ENCODE measurements at places on chromosomes 13 and 19.

- no peak for DNase-seq
These were observed 16.1 kb upstream of the DHRS12 start for GRCh38 chr13:51820016-51820597.

GRCh38 chr13:113791761-113792160 is 32.7 kb downstream of the TMEM255B start:
- no peak for DNase-seq

DNA sequence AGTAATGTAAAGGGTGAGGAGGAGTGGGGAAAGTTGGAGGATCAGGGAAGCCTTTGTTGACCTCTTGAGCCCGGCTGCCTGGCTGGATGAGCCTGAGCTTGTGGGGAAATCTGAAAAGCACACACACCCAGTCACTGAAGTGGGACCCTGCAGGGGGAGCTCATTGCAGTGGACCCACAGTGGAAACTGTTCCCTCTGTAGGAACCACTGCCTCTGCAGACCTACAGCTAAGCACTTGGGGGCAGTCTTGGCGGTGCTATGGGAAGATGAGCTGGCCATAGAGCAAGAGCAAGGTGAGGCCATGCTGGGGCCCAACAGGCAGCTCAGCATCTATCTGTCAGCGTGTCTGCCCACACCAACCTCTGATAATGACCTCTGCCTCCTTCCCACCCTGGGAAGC is 294.8 kb downstream of the TSHZ3 start:
- peak; percentile 6 for DNase-seq

DNA sequence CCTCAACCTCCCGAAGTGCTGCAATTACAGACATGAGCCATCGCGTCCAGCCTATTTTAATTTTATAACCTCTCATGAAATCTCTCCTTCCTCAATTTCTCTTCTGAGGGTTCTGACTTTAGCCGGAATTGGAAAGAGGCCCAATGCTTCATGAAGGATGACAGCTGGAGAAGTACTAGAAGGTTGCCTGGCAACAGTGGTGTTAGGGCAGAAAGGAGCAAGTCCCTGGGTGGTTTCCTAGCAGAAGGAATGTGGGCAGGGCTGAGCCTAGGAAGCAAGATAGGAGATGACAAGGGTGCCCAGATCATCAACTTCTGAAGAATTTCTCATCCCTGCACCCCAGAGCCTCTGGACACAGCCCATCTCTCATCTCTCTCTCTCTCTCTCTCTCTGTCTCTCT is 25.8 kb downstream of the CACNG6 start:
- DNase-seq = peak; percentile 23

GRCh38 chr19:35099155-35099896 is 16.3 kb upstream of the FXYD3 start:
- DNase-seq = no peak

DNA sequence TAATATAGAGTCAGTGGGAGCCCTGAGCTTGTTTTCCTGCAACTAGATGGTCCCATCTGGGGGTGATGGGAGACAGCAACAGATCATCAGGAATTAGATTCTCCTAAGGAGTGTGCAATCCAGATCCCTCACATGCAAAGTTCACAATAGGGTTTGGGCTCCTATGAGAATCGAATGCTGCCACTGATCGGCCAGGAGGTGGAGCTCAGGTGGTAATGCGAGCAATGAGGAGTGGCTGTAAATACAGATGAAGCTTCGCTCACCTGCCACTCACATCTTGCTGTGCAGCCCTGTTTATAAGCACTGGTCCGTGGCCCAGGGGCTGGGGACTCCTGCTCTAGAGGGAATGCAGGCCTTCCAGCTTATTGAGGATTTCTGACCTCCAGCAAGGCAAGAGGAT is 5.7 kb downstream of the ZNF558 start:
- DNase-seq = no peak

DNA sequence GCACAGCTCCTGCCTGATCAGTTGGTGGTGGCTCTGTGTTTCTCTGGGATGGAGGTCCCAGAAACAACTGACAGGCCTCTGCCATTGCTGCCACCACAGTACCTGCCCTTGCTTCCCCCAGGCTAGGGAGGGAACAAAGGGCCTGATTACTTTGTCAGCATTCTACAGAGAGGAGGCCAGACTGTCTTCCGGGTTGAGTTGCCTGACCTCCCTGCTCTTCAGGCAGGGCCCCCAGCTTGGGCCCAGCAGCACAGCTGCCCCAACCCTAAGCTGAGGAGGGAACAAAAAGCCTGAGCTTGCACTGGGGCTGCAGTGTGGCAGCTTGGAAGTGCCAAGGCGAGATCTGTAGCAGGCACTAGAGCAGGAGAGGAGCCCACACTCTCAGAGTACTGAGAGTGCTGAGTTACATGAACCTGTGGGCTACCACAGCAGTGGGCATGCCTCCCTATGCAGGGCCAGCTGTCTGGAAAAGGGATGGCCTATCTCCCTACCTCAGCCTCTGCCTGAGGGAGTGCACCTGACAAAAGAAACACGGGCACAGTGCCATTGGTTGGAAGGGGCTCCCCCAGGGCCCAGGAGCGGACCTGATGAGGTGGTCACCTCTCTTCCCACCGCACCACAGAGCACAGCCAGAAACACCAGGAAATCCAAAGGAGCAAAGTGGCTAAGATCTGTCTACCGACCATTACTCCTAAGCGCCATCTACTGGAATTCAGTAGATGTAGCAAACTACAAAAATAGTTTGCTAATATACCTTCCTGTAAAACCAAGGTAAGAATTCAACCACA is 24.4 kb downstream of the SLC25A15 start:
- no peak for DNase-seq

- DNase-seq = no peak
These were observed 47.9 kb downstream of the ACTN4 start for GRCh38 chr19:38695317-38695683.

GRCh38 chr19:55406091-55406825 is 1.3 kb downstream of the UBE2S start:
- no peak for DNase-seq

DNA sequence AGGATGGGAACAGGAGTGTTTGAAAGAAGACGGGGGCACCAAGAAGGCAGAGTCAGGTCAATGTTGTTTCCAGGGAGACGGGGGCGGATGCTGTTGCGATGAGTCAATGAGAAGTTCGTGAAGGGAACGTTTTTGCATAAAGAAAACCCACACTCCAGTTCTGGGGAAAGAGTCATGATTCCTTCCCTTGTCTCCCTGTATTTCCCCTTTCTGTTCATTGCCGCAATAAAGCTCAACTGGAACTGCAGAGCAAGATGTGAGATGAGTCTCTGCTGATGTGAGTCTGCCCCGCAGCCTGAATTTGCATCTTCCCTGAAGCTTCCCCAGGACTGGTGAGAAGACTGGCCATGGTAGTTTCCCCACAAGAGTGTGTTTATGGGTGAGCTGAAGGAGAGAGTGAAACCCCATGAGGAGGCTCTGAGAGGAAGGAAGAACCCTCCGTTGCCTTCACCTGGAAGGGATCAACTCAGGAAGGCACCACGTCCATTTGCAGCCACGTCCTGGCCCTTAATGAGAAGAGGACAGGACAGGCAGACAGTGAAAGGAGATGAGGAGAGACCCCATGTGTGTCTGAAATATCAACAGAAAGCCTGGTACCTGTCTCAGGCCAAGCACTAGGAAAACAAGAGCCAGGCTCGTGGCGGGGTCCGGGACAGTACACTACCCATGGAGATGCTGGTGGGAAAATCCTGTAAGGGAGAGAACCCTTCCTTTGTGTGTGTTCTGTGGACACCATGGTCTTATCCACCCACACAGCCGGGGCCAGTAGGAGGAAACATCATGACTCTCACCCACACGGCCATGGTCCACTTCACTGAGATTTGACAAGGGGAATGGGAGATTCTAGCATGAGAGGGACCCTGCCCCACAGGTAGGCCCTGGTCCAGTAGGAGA is 13.7 kb downstream of the LILRA1 start:
- peak; percentile 29 for DNase-seq

DNA sequence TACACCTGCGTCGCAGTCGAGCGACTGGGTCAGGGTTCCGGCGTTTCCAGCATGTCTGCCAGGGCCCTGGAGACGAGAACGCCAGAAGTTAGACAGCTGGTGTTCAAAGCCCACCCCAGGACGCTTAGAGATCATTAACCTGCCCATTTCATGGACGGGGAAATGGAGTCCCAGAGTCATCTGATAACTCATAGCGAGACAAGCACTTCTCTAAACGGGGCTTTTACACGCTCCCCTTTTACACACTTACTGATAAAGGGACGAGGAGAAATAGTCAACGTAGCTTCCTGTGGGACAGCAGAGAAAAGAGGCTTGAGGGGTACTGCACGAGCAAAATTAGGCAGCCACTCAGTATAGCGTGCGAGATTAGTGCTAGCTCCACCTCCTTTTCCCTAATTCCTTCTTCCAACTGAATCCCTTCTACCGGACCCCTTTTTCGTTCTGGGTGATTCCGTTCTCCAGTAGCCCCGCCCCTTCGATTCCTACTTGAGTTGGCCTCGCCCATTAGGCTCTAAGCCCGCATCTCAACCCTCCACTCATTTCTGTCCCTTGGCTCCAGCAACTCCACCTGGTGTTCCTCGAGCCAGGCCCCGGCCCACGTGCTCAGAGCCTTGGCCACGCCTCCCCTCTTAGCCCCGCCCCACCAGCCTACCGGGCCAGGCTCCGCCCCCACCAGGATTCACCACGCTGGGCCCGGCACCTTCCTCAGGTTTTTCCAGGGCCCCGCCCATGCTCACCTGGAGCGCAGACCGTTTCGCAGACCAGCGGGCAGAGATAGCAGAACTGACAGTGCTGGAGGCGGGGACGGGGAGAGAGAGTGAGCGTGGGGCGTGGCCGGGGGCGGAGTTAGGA is 3.7 kb downstream of the HRC start:
- DNase-seq = peak; percentile 11

DNA sequence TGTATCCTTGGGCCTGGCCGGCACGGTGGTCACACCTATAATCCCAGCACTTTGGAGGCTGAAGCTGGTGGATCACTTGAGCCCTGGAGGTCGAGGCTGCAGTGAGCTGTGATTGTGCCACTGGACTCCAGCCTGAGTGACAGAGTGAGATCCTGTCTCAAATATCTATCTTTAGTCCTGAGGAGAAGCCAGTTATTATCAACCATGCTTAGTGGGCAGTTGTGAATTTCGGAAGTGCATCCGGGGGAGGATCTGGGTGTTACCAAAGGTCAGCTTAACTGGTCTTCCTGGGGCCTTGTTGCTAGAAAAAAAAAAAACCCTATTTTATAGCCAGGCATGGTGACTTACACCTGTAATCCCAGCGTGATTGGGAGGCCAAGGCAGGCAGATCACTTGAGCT is 9.6 kb downstream of the DHDH start:
- DNase-seq = no peak

DNA sequence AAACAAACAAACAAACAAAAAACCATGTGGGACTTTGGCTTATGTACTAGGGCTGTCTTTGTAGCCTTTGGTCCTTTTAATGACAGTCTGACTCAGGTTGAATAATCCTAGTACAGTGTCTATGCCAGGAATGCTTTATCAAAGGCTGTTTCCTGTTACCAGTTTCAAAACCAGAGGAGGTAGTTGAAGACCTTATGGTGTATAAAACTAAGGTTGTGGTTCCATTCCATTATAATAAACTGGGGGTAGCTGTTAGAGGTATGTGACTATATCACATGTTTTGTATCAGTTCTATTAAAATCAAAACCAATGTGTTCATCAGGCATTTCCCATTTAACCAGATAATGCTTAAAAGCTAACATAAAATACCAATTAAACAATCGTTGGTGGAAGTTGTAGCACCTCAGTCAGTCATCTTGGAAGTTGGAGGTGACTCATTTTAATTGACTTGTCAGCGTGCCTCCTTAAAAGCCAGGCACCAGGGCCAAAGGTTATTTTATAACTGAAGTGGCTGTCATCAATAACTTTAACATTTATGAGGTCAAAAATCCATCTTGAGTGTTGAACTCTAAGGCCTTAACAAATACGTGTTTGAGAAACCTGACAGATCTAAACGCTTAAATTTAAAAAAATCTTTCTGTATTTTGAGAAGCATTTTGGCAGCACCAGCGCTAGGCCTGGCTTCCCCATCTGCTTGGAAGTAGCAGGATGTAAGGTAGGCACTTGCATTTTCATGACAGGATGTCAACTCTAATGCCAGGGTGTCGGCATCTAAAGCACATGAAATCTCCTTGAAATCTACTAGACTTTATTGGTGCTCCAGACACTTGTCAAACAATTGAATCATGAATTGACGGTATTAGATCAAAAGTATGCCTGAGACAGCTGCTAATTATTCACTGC is 162.5 kb downstream of the LMO7 start:
- no peak for DNase-seq

- DNase-seq = no peak
These were observed 60.9 kb downstream of the STARD13 start for GRCh38 chr13:33224686-33225085.

DNA sequence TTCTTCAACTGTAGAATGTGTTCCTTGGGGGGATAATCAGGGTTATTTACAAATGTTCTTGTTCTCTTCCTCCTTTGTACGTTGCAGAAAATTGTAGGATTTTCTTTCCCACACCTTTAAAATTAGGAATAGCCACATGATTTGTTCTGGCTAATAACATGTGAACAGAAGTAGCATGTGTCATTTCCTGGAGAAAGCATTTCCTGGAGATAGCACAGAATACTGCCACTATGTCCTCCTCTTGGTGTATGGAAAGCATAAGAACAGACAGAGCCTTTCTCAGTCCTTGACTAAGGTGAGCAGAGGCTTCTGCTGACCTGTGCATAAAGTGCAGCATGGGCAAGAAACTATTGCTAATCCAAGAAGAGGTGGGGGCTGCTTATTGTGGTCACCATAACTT is 101.8 kb downstream of the FAM216B start:
- DNase-seq = no peak

DNA sequence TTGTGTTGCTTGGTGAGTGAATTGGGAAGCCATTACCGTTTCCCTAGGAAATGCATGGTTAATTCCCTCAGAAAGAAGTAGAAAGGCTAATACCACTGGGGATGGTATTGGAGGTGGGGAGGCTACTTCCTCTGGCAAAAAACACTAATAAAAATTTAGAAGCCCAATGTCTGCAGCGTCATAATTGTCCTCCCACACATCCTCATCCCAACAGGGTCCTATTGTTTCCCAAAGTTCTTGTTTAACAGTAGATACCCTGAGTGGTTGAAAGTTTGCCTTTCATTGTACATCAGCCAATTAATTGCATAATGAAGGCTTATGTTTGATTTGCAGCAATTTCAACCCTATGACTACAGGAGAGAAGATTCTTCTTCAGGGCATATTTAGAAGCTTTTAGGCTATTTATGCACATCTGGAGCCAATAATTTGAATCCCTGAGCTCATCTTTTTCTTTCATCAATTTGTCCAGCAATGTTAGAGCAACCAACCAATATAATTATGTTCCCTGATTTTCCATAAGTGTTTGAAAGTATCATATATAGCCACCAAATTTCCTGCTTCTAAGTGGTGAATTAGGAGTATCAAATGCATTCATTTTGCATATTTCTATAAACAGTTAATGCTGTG is 491.0 kb downstream of the SLITRK5 start:
- DNase-seq = no peak

GRCh38 chr13:26202365-26202972 is 19.6 kb downstream of the RNF6 start:
- no peak for DNase-seq

DNA sequence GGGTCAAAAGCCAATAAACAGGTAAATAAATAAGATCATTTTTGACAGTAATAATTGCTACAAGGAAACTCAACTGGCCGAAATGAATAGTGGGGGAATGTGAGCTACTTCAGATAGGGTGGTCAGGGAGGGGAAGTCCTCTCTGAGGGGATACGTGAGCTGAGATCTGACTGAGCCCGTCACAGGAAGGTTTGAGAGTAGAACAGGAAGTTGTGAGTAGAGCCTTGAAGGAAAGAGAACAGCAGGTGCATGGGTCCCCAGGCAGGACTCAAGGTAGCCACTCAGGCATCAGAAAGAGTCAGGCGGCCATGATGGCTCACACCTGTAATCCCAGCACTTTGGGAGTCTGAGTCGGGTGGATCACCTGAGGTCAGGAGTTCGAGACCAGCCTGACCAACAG is 6.3 kb downstream of the IRGQ start:
- peak; percentile 24 for DNase-seq
